ENCODE measurements at places on chromosomes 13 and 19. TPM values are rescaled to one million over a fixed set of nuclear protein-coding genes. Genes with fewer than 3 reads are reported as not detected.

Gene FGF9
- polyA plus RNA-seq = 23.9 TPM

DNA sequence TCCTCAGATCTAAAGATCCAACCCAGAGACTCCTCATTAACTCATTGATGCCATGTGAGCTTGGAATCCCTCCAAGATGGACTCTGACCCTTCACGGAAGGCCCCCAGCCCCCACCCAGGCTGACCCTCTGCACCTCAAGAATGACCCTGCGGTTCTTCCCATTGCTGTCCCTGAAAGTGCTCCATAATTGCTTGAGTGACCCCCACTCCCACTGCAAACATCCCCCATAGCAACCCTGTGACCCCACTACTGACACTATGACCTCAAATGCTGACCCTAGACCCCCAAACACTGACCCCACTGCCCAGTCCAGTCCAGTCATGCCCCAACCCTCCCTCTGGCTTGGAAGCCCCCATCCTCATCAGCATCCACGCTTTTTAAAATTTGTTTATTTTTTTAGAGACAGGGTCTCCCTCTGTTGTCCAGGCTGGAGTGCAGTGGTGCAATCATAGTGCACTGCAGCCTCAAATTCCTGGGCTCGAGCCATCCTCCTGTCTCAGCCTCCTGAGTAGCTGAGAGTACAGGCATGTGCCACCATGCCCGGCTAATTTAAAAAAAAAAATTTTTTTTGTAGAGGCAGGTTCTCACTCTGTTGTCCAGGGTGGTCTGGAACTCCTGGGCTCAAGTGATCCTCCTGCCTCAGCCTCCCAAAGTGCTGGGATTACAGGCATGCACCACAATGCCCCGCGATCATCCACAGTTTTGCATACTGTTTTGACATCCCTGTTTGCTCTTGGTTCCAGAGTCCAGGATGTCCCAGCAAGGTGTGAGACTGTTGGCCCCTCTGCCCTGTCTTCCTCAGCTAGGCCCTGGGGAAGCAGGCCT lies 855 bp downstream of the LYL1 start:
- DNase-seq = no peak

DNA sequence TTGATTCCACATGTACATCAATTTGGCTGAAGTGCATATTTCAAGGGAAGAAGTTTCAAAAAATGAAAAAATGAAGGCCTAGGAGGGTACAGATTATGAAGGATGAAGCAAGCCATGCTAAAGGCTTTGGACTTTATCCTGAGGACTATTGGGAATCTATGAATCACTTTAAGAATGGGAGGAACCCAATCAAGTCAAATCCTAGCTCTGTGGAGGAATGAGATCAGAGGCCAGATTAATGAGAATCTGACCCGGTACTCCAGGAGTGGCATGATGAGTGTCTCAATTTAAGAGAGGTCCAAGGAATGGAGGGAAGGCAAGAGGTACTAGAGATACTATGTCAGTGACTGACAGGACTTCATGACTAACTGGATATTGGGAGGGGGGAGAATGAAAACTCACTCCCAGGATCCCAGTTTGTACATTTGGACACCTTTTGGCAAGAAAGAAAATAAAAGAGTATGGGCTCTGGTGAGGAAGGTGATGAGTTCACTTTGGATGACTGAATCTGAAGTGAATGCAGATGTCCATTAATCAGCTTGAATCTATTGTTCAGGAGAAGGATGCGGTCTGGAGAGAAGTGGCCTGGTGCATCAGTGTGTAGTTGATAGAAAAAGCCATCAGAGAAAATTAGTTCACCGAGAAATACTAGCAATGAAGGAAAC lies 349.0 kb downstream of the EFNB2 start:
- DNase-seq = no peak

Gene FSD1
- 5.3 TPM for polyA plus RNA-seq

DNA sequence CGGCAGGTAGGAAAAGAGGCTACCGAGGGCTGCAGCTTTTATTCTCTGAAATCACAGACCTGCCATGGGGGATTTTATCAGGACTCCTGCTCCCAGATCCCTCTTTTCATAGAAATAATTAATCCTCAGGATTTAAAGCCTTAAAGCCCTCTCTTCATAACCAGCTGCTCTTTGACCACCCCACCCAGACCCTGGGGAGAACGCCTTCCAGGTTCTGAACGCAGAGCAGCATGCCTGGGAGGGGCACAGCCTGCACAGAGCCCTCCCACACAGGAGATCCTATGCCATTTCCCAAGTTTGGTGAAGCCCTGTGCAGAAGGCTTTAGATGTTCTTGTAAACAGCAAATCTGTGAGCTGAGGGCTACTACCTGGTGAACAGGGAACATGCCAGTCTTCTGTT lies 91.1 kb downstream of the STOML3 start:
- no peak for DNase-seq

Gene SLC10A2
- 0.66 TPM for polyA plus RNA-seq

GRCh38 chr13:91816263-91816807 lies 417.9 kb downstream of the GPC5 start:
- no peak for DNase-seq

GRCh38 chr13:45472171-45472705 lies 7.5 kb downstream of the COG3 start:
- DNase-seq = no peak

Gene WDR87
- polyA plus RNA-seq = 0.01 TPM

DNA sequence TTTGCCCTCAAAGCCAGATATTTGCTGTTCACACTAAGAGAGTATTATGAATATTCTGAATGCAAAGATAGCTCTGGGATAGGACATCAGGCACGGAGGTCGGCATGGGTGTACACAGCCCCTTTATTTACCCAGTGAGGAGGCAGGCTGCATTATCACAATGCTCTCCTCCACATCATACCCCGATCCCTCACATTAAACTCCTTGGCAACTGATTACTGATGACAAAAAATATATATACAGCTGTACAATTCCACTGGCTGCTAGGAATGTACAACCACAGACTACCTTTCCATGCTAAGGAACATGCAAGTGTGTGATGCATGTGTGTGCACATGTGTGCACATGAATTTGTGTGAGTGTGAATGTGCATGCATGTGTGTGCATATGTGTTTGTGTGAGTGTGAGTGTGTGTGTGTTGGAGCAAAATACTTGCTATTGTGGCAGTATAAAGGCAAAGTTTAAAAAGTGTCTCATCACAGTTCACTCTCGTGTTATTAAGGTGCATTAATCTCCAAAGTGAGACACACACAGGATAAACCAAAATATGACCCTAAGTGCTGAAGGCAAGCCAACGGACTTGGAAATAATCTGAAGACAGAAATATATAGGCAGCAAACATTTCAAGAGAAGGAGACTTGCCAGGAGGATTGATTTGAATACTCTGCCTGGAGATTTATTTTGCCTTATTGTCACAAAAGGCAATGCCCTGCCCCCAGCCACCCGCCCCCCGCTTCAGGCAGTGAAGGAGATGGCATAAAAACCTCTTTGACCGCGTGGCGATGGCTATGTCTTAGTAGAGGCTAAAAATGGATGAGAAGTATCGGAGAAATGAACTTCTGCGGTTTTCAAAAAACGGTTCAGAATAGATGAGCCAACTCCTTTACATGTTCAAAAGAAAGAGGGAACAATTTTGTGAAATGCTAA lies 274.8 kb downstream of the TSHZ3 start:
- no peak for DNase-seq

Gene KIR3DL2
- polyA plus RNA-seq = not detected

DNA sequence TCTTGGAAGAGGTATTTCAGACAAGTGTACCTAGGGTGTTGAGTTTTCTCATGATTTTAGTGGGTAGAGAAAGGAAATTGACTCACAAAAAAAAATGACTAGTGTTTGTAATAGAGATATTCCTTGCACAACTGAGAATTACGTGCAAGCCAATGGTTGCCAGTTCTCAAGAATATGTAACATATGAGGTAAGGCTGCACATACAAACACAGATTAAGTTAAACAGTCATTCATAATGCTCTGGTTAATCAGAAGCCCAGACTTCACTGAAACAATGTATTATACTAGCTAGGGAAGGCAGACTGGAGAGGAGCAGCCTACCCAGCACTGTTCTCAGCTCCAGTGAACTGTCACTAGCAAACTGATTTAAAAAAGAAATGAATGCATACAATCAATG lies 418.3 kb downstream of the DIAPH3 start:
- no peak for DNase-seq

- DNase-seq = no peak
Measured at GRCh38 chr13:48563626-48564025, 30.7 kb upstream of the RCBTB2 start.

DNA sequence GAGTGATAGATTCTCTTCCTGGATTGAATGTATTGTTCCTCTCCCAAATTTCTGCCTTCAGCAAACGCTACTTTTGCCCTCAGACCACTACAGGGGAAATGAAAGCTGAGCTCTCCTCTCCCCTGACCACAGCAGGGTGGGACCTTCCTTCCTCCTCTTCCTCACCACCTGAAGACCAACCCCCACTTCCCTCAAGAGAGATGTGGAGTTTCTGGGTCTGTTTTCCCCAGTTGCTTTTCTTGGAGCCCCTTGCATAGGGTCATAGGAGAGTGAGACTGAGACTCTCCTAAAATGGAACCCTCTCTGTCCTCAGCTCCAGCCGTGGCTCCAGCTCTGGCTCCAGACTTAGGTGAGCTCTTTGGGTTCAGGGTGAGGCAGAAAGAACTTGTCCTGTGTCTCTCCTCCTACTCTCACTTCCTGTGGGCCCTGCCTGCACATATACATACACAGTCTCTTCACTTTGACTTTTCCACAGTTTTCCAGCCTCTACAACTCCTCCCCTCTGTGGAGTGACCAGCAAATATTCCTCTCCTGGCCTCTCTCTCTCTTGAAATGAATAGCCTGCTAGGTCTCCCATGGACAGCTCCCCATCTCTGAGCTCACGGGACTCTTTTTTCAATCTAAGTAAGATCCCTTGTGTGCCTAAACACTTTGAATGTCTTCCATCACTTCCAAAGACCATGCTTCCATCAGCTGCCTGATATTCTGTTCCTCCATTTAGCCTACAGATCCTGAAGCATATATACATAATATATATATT lies 19.2 kb upstream of the ZNF175 start:
- DNase-seq = no peak

GRCh38 chr19:47623921-47624391 lies 15.0 kb downstream of the BICRA start:
- DNase-seq = no peak

Gene AMER2
- 0.36 TPM for polyA plus RNA-seq

DNA sequence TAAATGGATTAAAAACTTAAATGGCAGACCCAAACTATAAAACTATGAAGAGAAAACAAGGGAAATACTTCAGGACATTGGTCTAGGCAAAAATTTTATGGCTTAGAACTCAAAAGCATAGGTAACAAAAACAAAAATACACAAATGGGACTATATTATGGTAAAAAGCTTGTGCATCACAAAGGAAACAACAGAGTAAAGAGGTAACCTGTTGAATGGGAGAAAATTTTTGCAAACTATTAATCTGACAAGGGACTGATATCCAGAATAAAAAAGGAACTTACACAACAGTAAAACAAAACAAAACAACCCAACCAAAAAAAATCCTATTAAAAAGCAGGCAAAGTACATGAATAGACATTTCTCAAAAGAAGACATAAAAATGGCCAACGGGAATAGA lies 9.3 kb upstream of the ZNF546 start:
- no peak for DNase-seq

- DNase-seq = no peak
Measured at GRCh38 chr19:3531716-3532115, 7.3 kb upstream of the TEKTIP1 start.
